ENCODE measurements at places on chromosomes 12 and 14.

- peak; percentile 4 for DNase-seq
Measured at GRCh38 chr12:27112871-27113270, 30.5 kb upstream of the C12orf71 start.

DNA sequence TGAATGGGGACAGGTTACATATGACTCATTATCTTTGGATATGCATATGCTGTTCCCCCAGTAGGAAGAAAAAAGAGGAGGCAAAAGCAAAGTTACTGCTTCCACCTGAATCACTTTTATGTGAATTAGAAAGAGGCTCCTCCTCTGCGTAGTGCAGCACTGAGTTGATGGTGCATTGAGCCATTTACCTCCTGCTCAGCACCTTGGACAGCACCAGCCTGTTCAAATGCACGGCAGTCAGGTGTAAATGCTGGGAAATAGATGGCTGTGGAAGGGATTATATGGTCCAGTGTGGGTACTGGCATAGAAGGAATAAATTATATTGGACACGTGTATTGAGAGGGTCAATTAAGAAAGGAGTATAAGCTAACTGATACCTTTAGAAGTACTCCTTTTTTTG, 541.9 kb upstream of the SEL1L start:
- DNase-seq = no peak

GRCh38 chr12:22299294-22299912, 35.1 kb downstream of the ST8SIA1 start:
- DNase-seq = no peak

DNA sequence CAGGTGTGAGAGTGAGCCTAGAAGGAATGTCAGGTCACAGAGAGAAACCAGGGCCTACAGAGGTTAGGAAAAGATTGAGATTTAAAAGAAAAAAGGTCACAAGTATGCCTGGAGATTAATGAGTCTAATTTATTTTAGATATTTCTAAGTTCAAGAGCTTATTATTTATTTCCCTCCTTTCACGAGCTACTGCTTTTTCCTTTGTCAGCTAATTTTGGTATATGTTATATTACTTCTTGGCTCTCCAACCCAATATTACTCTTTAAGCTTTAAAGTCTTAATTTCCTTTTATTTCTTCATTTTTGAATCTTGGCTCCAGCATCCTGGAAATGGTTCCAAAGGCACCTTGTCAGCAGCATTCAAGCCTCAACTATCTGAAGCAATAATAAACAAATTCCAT, 109.5 kb upstream of the MIS18BP1 start:
- no peak for DNase-seq

- no peak for DNase-seq
Measured at GRCh38 chr12:14982562-14982961, 9.7 kb downstream of the PDE6H start.

GRCh38 chr12:168763-169525, 45.0 kb downstream of the SLC6A12 start:
- no peak for DNase-seq

DNA sequence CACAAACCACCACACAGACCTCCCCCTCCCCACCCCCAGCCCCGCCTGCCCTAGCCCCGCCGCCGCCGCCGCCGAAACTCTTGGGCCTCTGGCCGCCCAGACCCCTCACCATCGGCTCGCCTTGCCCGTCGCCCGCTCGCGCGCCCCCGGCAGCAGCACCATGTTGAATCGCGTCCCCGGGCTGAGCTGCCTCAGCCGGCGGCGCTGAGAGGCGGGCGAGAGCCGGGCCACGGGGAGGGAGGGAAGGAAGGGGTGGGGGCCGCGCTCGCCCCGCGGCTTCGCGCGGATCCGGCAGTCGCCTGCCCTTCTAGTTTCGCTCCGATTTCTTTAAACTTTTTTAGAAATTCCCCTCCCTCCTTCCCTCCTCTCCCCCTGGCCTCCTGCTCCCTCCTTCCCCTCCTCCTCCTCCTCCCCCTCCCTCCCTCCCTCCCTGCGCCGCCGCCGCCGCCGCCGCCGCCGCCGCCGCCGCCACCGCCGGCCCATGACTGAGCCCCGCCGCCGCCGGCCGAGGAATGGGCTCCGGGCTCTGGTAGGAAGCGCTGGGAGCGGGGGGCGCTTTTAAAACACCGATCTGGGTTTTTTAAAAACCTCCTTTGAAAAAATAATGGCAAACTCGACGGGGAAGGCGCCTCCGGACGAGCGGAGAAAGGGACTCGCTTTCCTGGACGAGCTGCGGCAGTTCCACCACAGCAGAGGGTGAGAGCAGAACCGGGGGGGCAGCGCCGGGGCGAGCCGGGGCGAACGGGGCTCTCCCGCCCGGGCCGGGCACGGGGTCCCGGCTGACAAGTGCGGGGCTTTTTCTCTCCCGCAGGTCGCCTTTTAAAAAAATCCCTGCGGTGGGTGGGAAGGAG, at the start of gene ARID2:
Gene ARID2, plus strand, starts transcription at position 474 of the 851 bp plus-strand sequence. Its CDS starts 131 bp downstream, at position 605.
- peak; percentile 55 for DNase-seq

Measured in Calu3 (cell line).